ENCODE measurements at places on chromosomes 6 and 20.

GRCh38 chr20:31604567-31605030, 490 bp upstream of the ID1 start:
- no peak for DNase-seq

DNA sequence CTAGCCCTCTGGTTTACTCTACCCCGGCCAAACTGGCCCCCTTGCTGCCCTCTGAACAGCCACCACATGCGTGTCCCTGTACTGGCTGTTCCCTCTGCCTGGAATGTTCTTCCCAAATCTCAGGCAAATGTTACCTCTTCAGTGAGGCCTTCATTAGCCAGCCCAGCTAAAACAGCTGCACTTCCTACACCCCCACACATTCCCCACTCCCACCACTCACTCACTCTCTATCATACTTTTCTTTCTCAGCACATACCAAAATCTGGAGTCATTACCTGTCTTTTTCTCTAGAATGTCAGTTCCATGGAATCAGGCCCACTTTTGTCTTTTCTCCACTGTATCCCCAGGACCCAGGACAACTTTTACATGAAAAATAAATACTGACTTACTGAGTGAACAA, 401.2 kb upstream of the SULF2 start:
- peak; percentile 53 for DNase-seq

DNA sequence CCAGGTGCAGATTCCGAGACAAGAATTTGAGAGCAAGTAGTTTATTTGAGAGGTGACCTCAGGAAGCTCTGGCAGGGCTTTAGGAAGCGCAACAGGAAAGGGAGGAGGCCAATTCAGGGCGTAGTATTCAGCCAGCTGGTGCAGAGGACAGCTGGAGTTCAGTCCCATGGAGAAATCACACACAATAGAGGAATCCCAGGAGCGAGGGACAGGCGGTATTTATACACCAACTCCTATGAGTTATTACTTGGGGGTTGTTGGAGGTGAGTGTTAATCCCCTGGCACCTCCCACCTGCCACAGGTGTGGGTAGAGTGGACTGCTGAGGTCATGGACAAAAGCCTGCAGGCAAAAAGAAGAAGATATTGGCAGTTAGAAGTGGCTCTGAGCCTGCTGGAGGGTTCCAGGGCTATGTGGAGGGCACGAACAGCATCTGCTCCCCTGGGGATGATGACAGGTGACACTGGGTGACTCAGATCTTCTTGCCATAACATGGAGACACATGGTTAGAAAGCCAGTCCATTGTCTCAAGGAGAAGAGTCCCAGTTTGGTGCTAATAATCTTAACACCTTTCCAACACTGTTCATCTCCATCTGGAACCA, 13.9 kb upstream of the SULF2 start:
- peak; percentile 59 for DNase-seq

DNA sequence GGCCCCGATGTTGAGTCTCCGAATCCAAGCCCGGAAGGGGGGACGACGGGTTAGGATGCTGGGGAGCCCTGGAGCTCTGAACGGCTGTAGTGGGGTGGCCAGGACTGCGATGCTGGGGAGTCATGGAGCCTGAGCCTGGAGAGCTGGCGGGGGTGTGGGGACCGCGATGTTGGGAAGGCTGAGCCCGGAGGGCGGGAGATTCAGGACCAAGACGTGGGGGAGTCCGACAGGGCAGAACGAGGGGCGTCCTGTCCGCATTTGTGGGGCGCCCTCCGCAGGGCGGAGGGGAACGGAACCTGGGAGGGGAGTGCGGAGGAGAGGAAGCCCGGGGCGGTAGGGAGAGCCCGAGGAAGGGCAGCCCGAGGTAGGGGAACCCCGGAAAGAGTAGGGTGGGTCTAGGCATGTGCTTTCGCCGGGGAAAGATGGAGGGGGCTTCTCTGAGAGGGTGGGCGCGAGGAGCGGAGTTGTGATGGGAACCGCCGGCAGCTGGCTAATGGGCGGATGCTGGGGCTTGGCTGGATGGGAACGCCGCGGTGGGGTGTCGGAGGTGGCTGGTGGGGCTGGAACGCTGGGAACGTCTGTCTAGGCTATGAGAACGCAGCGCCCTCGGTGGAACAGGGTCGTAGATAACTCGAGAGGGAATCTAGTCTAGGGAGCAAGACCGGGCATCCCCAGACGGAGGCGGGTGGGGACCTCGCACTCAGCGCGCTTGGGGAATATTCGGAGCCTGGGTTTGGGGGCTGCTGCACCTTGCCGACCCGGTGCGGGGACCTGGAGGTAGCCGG, 684 bp downstream of the PAQR8 start:
- DNase-seq: no peak
